ENCODE measurements at places on chromosomes 4 and X.

DNA sequence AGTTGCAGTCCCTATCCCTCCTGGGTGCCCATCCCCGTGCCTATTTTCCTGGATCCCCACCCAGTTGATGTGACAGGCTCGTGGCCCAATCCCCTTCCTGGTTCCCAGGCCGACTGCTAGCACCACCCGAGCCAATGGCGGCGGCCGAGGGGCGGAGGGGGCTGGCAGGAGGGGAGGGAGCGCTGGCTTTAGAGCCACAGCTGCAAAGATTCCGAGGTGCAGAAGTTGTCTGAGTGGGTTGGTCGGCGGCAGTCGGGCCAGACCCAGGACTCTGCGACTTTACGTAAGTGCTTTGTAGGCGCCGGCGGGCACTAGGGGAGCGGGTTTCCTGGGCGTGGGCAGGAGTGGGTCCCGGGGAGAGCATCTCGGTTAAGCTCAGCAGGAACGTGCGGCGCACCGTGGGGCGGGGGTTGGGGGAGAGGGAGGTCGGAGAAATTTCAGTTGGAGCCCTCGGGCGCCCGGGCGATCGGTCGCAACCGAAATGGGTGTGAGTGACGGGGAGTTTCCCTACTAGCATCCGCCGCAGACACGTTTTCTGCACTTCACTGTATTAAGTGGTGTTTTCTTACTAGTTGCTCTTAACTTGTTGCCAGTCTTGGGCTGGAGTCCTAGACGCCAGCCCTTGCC is at the start of gene PLS3:
Gene PLS3 (plus strand): TSS at position 197 of the 627 bp plus-strand sequence. CDS start 49,077 bp downstream, outside the sequence.
- peak; percentile 73 for DNase-seq

- DNase-seq, result no peak
These were observed 605.6 kb upstream of the BOD1L1 start for GRCh38 chr4:14233126-14233525.

- DNase-seq, result no peak
These were observed 1700.6 kb upstream of the TENM3 start for GRCh38 chr4:180542445-180543100.

DNA sequence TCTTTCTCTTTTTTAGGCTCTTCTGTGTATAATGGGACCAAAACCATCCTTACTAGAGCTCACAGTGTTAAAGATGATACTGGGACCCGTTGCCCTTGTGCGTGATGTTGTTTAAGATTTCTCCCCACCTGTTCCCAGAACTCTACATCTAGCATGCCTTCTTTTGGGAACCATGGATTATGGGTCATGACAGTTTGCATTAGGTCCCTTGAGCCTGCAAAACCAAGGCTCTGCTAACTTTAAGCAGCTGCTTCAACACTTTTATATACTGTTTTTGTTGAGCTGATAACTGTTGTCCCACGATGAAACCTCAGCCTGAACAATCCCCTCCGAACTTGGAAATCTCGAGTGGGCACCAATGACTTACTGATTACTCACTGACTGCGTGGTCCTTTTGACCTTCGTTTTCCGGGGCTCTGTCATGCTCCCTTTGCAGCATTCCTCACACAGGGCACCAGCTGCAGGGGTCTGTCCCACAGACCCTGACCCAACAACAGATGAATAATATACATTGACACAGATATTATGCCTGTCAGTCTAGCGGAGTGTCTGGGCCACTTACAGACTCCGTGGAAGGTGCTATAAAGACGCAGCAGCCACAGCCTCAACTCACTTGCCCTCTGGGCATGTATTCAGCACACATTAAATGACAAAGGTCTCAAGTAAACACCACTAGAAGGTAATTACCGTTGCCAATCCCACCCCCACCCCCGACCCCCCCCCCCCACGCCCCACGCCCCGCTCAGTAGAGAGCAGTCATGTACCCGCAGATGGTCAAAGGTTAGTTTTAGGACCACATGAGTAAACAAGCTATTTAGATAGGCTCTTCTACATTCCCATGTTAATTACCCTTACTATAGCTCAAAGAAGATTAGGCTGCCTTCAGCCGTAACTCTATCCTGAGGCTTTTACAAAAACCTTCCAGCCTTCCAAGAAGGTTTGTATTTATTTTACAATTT is 162.0 kb upstream of the WDFY3 start:
- DNase-seq, result no peak

- DNase-seq, result no peak
These were observed 137.7 kb downstream of the BTC start for GRCh38 chr4:74656596-74656995.

- no peak for DNase-seq
These were observed 109.4 kb downstream of the STK32B start for GRCh38 chr4:5160668-5161067.

Measured in GM13977 (cell line).